Esophagus mucosa (tissue), 1 donor: ENCODE measurements at places on chromosomes 3 and 15. TPM values are rescaled to one million over a fixed set of nuclear protein-coding genes. Genes with fewer than 3 reads are reported as not detected.
A peak's percentile ranks its signal among the peaks of the same experiment; 100 is the strongest.

DNA sequence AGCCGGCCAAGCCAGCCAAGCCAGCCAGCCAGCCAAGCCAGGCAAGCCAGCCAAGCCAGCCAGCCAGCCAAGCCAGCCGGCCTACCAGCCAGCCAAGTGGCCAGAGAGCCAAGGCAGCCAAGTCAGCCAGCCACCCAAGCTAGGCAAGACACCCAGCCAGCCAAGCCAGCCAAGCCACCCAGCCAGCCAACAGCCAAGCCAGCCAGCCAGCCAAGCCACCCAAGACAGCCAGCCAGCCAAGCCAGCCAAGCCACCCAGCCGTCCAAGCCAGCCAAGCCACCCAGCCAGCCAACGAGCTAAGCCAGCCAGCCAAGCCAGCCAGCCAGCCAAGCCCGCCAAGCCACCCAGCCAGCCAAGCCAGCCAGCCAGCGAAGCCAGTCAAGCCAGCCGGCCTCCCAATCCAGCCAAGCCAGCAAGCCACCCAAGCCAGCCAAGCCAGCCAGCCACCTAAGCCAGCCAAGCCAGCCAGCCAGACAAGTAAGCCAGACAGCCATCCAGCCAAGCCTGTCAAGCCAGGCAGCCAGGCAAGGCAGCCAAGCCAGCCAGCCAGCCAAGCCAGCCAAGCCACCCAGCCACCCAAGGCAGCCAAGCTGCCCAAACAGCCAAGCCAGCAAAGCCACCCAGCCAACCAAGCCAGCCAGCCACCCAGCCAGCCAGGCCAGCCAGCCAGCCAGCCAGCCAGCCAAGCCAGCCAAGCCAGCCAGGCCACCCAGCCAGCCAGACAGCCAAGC, 200.5 kb downstream of the GOLGA6L6 start:
- peak; percentile 44 for ATAC-seq

EXD1 gene
- not detected for total RNA-seq

DNA sequence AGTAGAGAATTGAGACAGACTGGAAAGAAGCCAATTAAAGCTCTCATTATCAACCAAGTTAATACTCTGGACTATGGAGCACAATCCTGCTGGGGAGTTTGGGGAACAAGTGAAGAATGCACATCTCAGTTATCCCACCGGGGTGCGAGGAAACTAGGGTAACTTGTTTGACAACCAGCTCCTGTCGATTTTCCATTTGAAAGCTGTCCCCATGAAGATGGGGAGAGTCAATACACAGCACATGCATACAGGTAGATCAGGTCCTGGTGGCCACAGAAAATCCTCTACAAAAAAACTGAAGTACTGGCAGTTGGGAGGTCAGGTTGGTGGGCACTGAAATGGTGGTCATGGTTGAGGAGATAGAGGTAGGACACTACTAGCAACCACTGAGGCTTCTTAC, 25.7 kb upstream of the GRAMD1C start:
- ATAC-seq, result no peak

- ATAC-seq, result no peak
Measured at GRCh38 chr15:29319823-29320222, 50.2 kb upstream of the NSMCE3 start.

DNA sequence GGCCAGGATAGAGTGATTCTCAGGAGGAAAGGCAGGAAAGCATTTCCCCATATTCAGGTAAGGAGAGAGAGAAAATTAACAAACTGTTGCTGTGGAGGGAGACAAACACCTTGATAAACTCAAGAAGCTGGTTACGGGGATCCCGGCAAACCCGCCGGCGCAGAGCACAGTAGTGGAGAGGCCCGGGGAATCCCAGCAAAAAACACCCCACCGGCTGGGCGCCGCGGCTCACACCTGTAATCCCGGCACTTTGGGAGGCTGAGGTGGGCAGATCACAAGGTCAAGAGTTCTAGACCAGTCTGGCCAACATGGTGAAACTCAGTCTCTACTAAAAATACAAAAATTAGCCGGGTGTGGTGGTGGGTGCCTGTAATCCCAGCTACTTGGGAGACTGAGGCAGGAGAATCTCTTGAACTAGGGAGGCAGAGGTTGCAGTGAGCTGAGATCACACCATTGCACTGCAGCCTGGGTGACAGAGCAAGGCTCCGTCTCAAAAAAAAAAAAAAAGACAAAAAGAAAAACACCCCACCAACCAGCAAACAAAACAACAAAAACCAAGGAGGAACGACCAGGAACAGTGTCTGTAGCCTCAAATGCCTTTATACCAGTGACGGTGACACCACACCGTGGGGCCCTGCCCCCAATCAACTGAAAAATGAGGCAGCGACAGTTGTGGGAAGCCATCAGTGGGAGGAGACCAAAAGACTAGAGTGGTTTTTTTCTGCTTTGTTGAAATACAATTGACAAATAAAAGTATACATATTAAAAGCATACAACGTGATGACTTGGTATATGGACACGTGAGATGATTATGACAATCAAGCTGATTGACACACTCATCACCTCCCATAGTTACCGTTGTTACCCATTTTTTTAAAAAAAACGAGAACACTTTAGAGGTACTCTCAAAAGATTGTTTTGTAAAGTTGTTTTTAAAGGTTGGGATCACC, 40.2 kb upstream of the IDH2 start:
- no peak for ATAC-seq

DAZL gene
- not detected for total RNA-seq

DNA sequence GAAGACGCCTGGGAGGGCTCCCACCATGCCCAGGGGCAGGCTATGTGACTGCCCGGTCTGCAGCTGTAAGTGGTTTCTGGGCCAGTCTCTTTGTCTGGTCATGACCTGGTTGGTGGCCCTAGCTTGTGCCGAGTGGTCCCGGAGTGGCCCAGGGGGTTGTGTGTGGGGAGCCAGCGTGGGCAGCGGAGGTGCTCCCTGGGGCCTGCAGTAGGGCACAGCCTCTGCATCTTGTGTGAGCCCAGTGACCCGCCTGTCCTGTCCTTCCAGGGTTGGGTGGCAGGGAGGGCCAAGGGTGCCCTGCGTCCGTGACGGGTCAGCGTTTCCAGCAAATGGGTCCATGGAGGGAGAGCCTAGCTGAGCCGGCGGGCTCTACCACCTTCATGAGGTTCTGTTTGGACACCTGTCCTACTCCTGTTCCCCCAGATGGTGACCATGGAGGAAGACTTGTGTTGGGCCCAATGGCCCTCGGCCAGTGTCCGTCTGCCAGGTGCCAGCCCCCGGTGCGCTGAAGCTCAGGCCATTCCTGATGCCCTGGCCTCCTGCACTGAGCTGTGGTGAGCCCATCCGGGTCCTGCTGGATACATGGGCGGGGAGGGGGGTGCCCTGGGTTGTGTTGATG, 215.4 kb downstream of the SNRPN start:
- no peak for ATAC-seq

SEMA5B gene
- total RNA-seq, result not detected

- no peak for ATAC-seq
Measured at GRCh38 chr15:88252441-88252840, 4.1 kb downstream of the NTRK3 start.

VIPR1 gene
- total RNA-seq, result 3.9 TPM

DNA sequence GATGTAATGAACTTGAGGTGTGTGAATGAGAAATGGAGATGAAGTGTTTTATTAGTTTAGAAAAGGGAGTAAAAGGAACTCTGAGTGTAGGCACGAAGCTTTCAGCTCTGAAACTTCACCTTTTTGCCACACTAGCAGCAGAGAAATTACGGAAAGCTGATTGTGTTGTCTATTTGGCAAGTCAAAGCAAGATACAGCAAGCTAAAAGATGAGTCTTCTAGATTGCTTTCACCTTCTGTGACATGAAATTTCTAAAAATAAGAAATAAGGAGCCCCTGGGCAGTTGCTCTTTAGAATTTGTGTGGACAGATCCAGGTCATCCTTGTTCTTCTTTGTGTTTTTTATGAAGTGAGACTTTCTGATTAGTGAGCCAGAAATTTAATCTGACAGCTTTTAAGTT, 143.4 kb downstream of the FNDC3B start:
- no peak for ATAC-seq

GRCh38 chr15:78162038-78162437, 12.9 kb downstream of the IDH3A start:
- ATAC-seq, result no peak

CNBP gene
- total RNA-seq, result 236 TPM

GRCh38 chr15:60941448-60941847, 287.7 kb downstream of the RORA start:
- ATAC-seq, result no peak

DNA sequence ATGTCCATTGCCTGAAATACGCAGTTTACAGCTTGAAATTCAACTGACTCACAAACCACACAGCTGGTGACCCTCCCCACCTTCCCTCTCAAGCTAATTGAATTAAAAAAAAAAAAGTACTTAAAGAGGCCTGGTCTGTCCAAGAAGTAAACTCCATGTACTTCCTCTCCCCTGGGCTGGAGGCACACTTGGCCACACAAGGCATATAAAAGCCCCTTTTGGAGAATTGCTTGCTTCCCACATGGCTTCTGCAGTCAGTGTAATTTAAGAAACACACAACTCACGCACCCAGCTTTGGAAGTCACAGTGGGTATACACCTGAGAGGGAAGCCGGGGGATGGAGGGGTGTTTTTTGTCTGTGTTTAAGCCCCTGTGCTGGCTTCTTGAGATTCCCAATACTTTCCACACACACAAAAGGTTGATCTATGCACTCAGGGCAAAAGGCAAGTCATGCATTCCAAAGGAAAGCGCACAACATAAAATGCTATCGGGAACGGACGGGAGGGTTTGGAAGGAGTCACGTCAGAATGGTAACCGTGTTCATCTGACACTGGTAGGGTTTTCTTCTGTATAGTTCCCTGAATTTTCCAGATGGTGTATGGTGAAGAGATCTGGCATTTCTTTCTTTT, 106.6 kb upstream of the ALDH1A3 start:
- no peak for ATAC-seq

GRCh38 chr3:53464424-53464823, 30.0 kb upstream of the CACNA1D start:
- no peak for ATAC-seq

DNA sequence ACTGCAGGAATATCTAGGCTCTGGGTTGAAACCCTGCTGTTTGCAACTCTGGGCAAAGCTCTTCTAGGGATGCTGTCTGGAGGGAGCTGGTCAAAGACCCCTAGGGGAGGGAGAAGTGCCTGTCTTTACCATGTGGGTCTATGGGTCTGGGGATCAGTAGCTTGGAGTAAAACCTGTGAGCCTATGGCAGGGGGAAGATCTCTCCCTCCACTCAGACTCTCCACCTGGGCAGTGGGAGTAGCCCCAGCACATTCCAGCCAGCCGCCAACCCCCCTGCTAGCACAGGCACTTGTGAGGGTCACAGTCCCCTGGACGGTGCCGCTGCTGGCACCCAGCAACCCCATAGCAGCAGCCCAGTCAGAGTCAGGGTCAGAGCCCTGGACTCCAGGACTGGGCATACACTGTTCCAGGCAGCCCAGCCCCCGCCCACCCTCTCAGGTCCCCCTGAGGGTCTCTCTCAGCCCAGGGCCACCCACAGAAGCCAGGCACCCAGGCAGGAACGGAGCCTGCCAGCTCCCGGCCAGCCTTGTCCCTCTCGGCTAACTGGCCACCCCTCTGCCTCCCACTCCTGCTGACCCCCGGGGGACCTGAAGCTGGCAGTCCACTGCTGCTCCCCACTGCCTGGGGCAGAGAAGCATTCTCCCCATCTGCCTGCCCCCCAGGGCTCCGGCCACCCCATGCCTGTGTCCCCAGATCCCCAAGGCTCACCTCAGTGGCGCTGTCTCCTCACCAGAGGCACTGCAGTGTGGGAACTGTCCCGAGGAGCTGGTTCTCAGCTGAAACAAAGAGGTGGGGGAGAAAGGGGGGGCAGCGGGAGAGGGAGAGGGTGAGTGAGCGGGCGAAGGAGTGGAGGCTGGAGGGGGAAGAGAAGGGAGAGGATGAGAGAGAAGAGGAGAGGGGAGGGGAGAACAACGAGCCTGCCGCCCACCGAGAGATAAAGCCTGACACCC, 10.8 kb downstream of the GLYCTK start:
- ATAC-seq, result no peak

ZNF280D gene
- 14.6 TPM for total RNA-seq

GJD2 gene
- total RNA-seq, result not detected

- no peak for ATAC-seq
Measured at GRCh38 chr3:106446271-106446670, 577.5 kb upstream of the CBLB start.

CNTN6 gene
- total RNA-seq, result not detected

DNA sequence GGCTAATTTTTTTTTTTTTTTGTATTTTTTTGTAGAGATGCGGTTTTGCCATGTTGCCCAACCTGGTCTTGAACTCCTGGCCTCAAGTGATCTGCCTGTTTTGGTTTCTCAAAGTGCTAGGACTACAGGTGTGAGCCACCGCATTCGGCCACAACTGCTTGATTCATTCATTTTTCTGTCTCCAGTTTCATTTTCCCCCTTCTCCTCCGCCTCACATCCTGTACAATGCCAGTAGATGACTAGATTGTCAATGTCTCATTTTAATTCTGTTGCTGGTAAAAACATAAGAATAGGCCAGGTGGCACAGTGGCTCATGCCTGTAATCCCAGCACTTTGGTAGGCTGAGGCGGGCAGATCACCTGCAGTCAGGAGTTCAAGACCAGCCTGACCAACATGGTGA, 12.0 kb upstream of the ZNF592 start:
- no peak for ATAC-seq

PLIN1 gene
- total RNA-seq, result 0.32 TPM

ECE2 gene
- not detected for total RNA-seq

GRM7 gene
- total RNA-seq, result not detected

ZWILCH gene
- 8.9 TPM for total RNA-seq

DNA sequence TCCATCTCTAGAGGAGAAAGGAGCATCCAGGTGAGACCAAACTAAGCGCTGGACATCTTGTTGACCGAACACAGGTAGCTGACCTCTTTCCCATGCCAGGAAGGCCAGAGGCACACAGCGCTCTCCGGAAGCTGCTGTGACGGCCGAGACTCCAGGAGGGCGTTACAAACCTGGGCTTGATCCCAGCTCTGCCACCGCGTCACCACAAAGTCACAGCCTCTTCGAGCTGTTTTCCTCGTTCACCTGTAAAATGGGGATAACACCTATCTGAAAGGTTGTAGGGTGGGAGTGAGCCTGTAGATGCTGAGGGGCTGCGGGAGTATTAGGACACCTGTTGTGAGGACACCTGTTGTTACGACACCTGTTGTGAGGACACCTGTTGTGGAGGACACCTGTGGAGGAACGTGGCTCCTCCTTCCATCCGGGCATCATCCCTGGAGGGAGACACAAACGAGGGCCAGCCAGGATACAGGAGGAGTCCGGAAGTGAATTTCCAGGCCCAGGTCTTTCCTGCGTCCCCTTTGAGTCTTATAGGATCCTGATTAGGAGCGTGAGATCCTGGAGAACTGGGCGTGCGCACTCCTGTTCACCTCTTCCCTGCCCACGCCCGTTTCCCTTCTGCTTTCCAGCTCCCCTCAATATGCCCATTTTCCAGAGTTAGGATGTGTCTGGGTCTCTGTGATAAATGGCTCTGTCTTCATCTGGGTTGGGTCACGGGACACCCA, 2.3 kb upstream of the MUC4 start:
- no peak for ATAC-seq

- ATAC-seq, result peak; percentile 76
Measured at GRCh38 chr3:52053307-52054304, 2.8 kb downstream of the DUSP7 start.

GRCh38 chr3:187932530-187932929, 187.3 kb upstream of the BCL6 start:
- no peak for ATAC-seq

FEZF2 gene
- total RNA-seq, result not detected

- peak; percentile 31 for ATAC-seq
Measured at GRCh38 chr3:25306705-25307104, 121.4 kb upstream of the RARB start.

- ATAC-seq, result no peak
Measured at GRCh38 chr3:159994182-159994581, 5.5 kb downstream of the IL12A start.
